Fibroblast of skin of left quadriceps (primary cell): ENCODE measurements at places on chromosomes 1 and 21.

GRCh38 chr21:45404730-45405270, at the start of gene COL18A1:
COL18A1 (plus strand) TSS chr21:45405165; CDS start chr21:45405231, 66 bp downstream.
- peak; percentile 5 for DNase-seq

- peak; percentile 44 for DNase-seq
Measured at GRCh38 chr1:232226197-232226712, 403.7 kb downstream of the SIPA1L2 start.

DNA sequence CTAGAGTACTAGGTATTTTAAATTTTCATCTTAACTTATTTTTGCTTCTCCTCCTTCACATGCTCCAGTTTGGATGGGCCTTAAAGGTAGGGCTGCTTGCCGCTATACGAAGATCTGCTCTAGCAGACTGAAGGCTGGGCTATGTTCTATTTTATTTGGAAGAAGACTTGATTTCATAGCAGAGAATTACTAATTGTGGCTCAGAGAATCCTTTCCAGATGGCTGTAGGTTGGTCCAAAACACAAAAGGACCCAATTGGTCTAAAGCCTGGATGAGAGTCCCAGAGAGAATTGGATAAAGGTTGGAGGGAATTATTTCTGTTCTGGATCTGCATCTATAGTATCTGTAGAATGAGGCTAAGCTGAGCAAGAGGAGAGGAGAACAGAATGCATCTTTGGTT, 719.4 kb upstream of the PTBP2 start:
- no peak for DNase-seq

GRCh38 chr1:160117709-160118183, 2.2 kb downstream of the ATP1A2 start:
- no peak for DNase-seq

DNA sequence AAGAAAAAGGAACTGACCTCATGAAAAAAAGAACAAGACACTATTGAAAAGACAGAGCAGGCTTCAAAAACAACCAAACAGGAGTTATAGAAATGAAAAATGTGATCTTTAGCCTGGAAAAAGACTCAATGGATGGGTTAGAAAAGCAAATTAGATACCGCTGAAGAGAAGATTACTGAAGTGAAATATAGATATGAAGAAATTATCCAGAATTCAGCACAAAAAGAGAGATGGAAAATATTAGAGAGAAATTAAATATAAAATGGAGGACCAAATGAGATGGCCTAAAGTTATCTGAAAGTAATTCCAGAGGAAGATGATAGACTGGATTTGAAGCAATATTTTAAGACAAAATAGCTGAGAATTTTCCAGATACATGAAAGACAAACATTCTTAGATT, 63.0 kb downstream of the SLC37A1 start:
- no peak for DNase-seq

GRCh38 chr1:230501849-230502248, 75.7 kb upstream of the PGBD5 start:
- DNase-seq = no peak

DNA sequence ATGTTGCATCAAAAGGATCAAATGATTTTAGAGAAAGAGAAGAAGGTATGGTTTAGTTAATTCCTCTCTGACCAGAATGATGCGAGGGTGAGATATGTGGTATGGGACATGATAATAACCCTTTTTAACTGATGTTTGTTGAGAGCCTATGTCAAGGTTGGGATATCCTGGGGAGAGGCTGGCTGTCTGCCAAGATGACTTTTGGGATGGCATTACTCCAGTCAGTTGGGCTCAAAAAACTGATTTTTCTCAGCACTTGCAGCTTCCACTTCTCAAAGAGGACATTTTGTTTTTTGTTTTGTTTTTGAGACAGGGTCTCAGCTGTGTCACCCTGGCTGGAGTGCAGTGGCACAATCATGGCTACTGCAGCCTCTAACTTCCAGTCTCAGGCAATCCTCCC, 17.7 kb upstream of the STX12 start:
- no peak for DNase-seq

- no peak for DNase-seq
Measured at GRCh38 chr1:3022976-3023375, 1.7 kb downstream of the ACTRT2 start.

DNA sequence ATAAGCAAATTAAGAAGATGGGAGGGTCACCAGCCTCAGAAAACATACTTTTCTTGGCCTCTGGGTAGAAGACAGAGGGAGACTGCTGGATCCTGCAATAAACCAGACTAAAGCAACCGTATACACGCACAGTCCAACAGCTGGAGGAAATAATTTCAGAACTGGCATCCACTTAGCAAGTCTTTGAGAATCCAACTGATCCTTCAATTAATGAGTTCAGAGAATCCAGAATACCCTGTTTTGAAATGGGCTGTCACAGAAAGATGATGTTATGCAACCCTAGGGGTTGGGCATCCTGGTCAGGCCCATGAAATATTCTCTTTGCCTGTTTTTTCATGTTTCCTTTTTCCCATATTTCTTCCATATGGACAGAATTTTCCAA, 134.0 kb upstream of the MAGI3 start:
- no peak for DNase-seq

GRCh38 chr1:107467286-107467685, 326.4 kb downstream of the NTNG1 start:
- no peak for DNase-seq

GRCh38 chr21:46113497-46114176, 15.7 kb downstream of the COL6A2 start:
- no peak for DNase-seq

DNA sequence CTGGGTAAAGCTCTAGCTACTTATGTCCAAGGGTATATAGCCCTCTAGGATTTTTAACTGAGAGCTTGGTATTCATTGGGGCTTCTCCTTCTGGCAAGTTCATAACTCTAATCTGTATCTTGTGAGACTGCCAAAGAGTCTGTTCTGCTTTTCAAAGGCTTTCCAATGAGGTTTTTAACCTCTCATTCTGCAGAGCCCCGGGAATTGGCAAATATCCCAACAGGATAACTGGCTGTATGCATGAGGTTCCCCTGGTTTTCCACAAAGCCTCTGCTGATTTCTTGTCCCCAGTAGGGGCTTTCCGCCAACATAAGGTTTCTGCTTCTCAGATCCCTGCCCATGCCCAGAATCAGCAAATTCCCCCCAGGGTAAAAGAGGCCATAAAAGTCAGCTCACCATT, 40.9 kb downstream of the RPL5 start:
- no peak for DNase-seq

- DNase-seq = no peak
Measured at GRCh38 chr1:152179566-152179965, 20.5 kb upstream of the RPTN start.

- DNase-seq = no peak
Measured at GRCh38 chr1:160797271-160797709, 1.3 kb downstream of the LY9 start.

GRCh38 chr1:229171934-229172333, 99.0 kb upstream of the RAB4A start:
- DNase-seq = no peak

GRCh38 chr1:101314244-101314643, 77.4 kb downstream of the S1PR1 start:
- DNase-seq = no peak
